CD8-positive, alpha-beta memory T cell (primary cell): ENCODE measurements at places on chromosomes 12 and 14. TPM values are rescaled to one million over a fixed set of nuclear protein-coding genes. Genes with fewer than 3 reads are reported as not detected.

INSM2 gene
- total RNA-seq: not detected

SLC17A8 gene
- total RNA-seq: not detected

SLC2A14 gene
- 0.13 TPM for total RNA-seq

- DNase-seq: no peak
- H3K4me1 ChIP-seq: no peaks in the 10 kb centered on the region
- H3K4me3 ChIP-seq: no peak overlapping the region
- no peaks in the 10 kb centered on the region for H3K27me3 ChIP-seq
Observed at GRCh38 chr14:59103396-59103795, 85.1 kb upstream of the DAAM1 start.

- H3K4me1 ChIP-seq: no peaks in the 10 kb centered on the region
- no peak overlapping the region for H3K27ac ChIP-seq
- H3K4me3 ChIP-seq: no peak overlapping the region
- no peaks in the 10 kb centered on the region for H3K27me3 ChIP-seq
- H3K36me3 ChIP-seq: no peaks in the 10 kb centered on the region
- no peak for DNase-seq
Observed at GRCh38 chr12:44960856-44961255, 84.7 kb upstream of the NELL2 start.

DNA sequence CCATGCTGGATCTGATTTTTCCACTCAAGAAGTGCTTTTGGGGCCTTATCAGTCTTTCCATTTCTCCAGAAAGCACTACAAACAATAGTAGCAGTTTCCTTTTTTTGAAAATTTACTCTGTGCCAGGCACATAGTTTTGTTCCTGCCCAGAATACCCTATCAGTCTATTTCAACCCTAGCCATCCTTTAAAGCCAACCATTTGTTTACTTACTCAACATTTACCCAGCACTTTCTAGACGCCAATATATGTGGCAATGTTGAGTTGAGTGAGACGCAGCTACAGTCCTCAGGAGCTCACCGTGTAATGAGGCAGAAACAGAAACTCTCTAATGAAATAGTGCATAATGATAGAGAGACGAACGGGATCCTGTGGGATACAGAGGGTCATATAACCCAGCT is 32.9 kb upstream of the CHST11 start:
- H3K27ac ChIP-seq: no peak overlapping the region
- no peak overlapping the region for H3K4me3 ChIP-seq
- DNase-seq: no peak

DNA sequence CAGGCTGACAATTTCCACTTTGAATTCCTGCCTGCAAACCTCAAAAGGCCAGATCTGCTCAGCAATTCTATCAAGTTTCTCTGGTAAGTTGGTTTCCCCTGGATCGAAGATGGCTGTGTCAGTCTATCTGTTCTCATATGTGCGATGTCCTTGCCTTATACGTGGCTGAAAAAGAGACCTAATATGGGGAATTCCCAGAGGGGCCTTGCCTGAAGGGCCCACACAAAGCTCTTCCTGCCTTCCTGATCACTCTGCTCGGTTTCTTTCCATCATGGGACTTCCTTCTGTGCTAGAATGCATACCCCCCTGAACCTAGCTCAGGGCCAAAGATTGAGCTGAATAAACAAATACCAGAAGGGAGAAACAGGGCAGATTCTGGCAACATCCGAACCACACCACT is 13.2 kb downstream of the TCL1B start:
- no peak overlapping the region for H3K4me3 ChIP-seq
- no peaks in the 10 kb centered on the region for H3K4me1 ChIP-seq
- no peak for DNase-seq
- no peaks in the 10 kb centered on the region for H3K36me3 ChIP-seq
- H3K27me3 ChIP-seq: no peaks in the 10 kb centered on the region
- H3K27ac ChIP-seq: no peak overlapping the region

GRCh38 chr12:2739832-2740641 is 54.7 kb upstream of the FKBP4 start:
- DNase-seq: no peak
- H3K27me3 ChIP-seq: no peaks in the 10 kb centered on the region
- no peak overlapping the region for H3K4me3 ChIP-seq
- no peaks in the 10 kb centered on the region for H3K36me3 ChIP-seq
- no peaks in the 10 kb centered on the region for H3K4me1 ChIP-seq

GRCh38 chr14:100529561-100530031 is 57.6 kb downstream of the BEGAIN start:
- no peak overlapping the region for H3K27ac ChIP-seq
- H3K36me3 ChIP-seq: peaks cover 8% of the 10 kb centered on the region
- no peaks in the 10 kb centered on the region for H3K4me1 ChIP-seq
- H3K4me3 ChIP-seq: no peak overlapping the region

- no peaks in the 10 kb centered on the region for H3K4me1 ChIP-seq
- no peak overlapping the region for H3K4me3 ChIP-seq
- H3K27me3 ChIP-seq: no peaks in the 10 kb centered on the region
- H3K27ac ChIP-seq: no peak overlapping the region
- no peaks in the 10 kb centered on the region for H3K36me3 ChIP-seq
Observed at GRCh38 chr12:8969861-8970411, 19.4 kb upstream of the KLRG1 start.
